ENCODE measurements at places on chromosomes 1 and 21.
A peak's percentile ranks its signal among the peaks of the same experiment; 100 is the strongest.

DNA sequence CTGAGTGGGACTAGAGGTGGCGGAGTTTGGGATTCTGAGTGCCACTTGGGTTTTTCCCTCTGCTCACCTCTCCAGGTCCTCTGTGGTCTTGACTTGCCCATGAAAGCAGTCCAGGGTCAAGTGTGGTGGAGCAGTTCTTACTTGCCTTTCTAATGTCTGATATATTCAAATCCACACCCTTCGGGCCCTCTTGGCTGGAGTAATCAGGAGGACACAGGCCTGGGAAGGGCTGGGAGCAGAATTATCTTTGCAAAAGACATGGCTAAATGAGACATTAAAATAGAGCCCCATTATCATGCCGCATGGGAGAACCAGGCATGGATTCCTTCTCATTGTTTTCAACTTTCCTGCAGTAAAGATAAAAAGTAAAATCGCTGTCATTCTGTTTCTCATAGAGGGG is 74.0 kb downstream of the NFASC start:
- DNase-seq: no peak

GRCh38 chr1:183262628-183263200 is 76.7 kb downstream of the LAMC2 start:
- DNase-seq: no peak

DNA sequence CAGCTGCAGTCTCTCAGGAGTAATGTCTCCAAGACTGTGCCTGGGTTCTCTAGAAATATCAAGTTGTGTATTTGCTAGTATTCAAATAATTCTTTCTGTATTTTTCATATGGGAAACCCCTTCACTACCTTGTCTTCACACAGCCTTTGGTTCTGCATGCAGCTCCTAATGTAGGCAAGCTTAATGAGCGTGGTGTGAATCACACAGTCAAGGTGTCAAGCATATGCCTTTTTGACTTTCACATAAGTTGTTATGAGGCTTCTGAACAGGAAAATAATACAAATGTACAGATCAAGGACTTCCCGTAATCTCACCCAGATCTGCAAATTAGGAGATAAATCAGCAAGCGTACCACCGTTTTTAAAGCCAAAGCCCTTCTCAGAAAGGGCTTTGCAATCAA is at the start of gene FCRL3:
Gene FCRL3 (minus strand): TSS at position 38 of the 400 bp plus-strand sequence. CDS start 280 bp downstream, outside the sequence.
- DNase-seq: no peak

DNA sequence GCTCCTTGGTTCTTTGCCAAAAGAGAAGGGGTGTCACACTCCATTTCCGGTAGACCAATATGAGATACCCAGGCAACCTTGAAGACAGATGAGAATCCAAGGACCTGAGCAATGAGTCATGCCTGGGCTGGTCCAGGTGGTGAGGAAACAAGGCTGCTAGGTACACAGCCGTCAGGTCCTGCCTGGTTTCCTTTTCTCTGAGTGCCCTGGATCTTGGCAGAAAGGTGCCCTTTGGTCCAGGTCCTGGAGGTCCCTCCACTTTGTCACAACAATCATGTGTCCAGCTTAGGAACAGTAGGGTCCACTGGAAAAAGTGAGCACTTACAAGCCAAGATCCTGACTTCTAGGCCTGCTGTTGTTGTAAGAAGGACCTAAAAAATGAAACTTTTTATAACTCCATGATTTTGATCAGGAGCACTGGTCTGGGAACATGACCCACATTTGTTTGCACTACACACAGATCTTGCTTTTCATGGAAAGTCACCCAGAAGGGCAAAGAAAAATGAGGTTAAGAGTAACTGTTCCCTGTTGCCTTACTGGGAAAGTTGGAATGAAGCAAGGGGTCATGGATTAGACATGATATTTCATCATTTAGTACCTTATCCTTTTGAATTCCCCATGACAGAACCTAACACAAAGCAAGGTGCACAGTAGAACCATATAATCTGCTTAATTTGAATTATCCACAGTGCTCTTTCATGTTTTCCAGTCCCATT is 94.7 kb downstream of the PAPPA2 start:
- no peak for DNase-seq

DNA sequence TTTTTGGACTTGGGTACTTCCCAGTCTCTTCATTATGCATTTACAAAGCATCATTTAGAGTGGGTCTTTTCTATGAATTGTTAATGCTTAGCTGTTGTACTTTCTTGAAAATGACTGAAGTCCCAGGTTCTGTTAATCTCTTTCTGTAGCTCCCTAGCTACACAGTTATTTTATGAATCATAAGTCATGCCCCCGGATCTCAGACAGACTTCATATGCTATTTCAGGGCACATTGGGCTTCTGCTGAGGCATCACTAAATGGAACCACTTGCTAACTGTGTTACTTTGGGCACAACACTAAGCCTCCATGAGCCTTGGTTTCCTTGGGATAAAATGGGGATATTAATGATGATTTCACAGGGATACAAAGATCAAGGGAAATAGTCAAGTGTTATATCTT is 55.5 kb upstream of the RBM15 start:
- DNase-seq: no peak

DNA sequence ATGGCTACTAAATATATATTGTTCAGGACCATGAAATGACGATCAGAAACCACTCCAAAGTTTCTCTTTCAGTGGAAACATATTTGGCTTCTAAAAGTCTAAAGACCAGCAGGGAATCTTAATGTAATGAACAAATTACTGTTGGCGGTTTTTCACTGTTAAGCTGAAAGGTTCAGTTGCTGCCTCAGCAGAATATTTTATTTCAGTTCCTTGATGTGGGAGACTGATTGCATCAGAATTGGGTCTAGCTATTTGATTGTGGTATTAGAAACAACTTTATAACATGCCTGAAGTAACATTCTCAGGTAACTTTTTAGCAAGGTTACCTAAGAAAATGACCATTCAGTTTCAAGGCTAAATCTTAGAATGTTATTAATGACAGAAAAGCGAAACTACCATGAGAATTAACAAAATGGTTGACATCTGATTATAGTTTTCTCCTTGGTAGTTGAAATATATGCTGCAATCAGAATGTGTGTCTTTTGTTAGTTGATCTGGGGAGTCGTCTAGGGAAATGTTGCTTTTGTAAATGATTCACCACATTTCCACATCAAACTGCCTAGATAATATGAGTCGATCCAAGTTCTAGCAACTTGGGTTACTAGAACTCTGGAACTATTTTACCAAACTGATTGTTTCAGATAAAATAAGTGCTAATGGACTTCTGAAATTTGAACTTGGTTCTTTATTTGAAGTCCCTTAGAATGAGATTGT is 200.4 kb downstream of the HMCN1 start:
- peak; percentile 77 for DNase-seq

DNA sequence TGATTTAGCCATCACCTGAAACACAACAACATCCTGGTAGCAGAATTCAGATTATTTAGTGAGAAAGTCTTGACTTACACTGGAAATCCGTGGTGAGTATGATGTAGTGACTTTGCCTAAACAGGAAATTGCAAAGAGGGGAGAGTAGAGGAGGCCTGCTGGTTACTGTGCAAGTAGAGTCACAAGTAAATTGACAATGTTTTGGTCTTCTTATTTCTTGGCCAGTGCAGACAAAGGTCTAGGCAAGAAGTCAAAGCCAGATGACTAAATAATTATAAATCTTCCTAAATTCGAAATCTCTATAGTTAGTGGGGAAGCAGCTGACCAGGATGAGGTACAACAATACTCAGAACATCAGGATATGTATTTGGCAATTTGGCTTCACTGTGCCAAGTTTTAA is 159.5 kb upstream of the KCTD3 start:
- DNase-seq: no peak

GRCh38 chr1:44348061-44348485 is 7.0 kb downstream of the ERI3 start:
- no peak for DNase-seq

DNA sequence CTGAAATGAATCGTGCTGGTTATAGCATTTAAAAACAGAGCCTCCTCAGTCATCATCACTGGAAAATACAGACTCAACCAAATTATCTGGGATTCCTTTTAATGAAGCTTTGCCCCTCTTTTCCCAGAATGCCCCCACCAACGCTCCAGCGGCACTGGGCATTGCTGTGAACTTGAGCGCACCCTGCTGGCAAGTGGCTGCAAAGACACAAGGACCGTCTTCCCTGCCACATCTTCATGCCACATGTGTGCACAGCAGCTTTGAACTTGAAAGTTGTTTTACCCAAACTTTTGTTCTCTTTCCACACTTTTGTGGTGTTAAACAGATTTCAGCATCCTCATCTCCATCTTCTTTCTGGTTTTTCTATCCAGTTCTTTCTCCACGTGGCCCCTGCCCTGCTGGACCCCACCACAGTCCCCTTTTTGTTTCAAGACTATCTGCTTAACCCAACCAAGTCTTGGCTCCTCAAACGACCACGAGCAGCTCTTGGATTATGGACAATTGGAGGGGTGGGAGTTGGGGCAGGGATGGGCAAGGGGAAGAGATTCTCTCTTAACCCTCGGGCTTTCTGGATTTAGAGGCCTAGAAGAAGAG is 12.8 kb upstream of the LMX1A start:
- DNase-seq: peak; percentile 55

DNA sequence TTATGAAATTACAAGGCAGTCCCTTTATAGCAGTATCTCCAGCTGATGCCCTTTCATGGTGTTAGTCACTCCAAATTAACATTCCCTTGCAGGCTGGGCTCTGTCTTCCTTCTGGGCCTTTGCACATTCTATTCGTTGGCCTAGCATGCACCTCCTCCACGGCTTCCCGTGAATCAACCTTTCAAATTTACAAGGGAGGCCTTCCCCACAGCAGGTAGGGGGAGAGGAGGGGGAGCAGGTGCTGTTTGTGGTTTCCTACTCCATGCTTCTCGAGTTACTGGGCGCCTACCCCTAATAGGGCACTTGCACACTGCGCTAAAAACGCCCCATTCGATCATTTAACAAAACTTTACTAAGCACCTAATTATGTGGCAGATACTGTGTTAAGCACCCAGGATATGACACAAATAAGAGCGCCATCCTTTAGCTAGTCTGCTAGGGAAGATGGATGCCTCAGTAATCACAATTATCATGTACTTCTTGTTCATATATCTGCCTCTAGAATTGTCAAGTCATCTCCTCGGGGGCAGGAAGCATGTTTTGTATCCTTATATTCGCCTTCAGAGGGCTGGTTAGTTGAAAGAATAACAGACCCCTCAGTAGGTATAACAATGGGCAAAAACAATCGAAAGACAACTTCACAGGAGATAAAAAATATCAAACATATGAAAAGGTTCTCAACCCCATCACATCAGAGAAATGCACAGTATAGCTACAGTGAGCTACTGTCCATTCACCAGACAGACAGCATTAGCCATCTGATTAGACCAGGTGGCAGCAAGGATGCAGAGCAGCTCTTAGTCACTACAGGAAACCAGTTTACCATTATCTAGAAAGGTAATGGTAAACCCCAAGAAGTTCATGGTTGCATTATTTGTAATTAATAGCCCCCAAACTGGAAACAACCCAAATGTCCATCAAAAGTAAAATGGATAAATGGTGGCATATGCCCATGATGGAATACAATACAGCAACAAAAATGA is 1.7 kb upstream of the ADAR start:
- DNase-seq: peak; percentile 69

GRCh38 chr21:42361286-42361685 is 5.0 kb downstream of the TFF1 start:
- no peak for DNase-seq

GRCh38 chr1:234218078-234218477 is 155.2 kb upstream of the COA6 start:
- DNase-seq: no peak

GRCh38 chr1:26034504-26035202 is 11.3 kb downstream of the SLC30A2 start:
- DNase-seq: no peak

Measured in RPMI8226 (cell line).